Endothelial cell (in vitro differentiated cells): ENCODE measurements at places on chromosomes 1 and 21. TPM values are rescaled to one million over a fixed set of nuclear protein-coding genes. Genes with fewer than 3 reads are reported as not detected.

The CTTNBP2NL gene
- 84.0 TPM for total RNA-seq

GRCh38 chr1:247576514-247576913 is 11.6 kb upstream of the OR2G2 start:
- no peak for DNase-seq

- no peak for DNase-seq
Measured at GRCh38 chr1:162861101-162861500, at the start of gene CCDC190. CCDC190 (minus strand) TSS chr1:162861175; CDS start chr1:162859646, 1,529 bp downstream.

DNA sequence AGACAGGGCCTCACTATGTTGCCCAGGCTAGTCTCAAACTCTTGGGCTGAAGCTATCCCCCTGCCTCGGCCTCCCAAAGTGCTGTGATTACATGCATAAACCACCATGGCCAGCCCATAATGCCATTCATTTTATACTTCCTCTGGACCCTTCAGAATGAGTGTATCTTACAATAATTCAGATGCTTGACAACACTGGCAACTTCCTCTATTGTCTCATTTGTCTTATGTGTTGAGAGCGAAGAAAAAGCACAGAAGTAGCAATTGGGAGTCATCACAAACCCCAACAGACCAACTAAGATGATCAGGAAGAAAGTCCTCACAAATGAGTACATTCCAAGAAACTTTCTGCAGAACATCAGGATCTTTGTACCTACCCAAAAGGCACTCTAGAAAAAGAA is 191.9 kb downstream of the RERE start:
- no peak for DNase-seq

DNA sequence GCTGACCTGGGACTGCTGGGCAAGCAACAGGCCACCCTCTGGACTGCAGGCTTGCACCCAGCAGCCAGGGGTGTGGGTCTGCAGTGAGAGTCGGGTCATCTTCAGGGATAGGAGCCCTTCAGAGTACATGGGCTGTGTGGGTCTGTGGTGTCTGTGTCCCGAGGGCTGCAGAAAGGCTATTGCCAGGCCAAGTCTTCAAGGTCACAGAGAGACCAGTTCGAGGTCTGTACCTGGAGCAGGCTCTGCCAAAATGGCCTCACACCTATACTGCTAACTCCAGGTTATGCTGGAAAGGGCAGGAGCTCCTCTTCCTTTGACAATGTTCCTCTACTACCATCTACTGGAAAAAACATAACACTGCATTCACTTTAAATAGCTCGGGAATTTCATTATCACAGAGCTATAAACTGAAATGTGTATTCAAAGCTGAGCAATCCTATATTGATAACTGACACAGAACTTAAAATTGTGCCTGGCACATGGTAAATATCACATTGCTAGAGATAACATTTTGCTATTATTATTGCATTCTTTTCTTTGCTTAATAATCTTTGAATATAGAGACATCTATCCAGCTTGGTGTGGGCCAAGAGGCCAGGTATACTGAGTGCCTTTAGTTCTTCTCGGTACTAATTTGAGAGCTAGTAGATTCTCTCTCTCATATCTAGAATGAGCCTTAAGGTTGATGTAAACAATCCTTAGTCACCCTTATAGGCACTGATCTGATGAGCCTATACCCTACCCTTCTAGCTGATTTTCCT is 6.9 kb upstream of the DNAH14 start:
- peak; percentile 7 for DNase-seq

DNA sequence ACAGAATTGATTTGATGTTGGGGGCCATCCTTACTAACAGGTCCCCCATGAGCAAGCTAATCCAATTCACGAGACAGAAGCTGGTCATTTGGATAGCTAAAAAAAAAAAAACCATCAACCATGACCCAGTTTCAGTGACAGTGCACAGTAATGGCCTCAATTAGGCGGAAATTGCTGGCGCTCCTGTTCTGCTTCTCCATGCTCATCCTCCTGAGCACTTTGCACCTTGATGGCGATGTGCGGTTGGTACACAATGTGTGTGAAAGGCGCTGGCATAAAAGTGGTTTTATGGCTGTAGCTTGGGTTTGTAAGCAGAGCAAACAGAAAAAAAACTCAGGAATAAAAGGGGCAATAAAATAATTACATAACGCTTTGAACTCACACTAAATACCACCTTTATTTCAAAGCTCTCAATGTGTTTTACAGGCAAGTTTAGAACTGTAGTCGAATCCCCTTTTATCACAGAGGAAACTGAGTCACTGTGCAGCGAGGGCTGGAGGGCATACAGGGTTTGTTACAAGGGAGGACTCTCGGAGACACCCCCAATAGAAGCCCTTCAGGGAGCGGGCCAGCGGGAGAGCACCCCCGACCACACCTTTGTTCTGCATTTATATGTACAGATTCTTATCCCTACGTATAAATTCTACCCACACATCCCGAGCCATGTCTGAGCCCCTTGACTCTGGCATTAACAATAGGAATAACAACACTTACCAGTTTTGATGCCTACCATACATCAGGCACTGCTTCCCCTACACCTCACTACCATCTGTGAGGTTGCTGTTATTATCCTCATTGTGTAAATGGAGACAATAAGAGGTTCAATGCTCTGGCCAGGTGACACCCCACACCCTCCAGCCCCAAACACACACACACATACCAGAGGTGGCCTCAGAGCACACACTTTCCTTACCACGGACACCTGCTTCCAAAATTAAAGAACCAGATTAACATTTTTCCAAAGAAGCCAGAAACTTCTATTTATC is 213.5 kb upstream of the IRF2BP2 start:
- no peak for DNase-seq

The CYP2J2 gene
- total RNA-seq: 0.64 TPM

- DNase-seq: no peak
Measured at GRCh38 chr1:204142032-204142974, 9.5 kb downstream of the ETNK2 start.

- no peak for DNase-seq
Measured at GRCh38 chr1:96837781-96838216, 116.2 kb downstream of the PTBP2 start.

DNA sequence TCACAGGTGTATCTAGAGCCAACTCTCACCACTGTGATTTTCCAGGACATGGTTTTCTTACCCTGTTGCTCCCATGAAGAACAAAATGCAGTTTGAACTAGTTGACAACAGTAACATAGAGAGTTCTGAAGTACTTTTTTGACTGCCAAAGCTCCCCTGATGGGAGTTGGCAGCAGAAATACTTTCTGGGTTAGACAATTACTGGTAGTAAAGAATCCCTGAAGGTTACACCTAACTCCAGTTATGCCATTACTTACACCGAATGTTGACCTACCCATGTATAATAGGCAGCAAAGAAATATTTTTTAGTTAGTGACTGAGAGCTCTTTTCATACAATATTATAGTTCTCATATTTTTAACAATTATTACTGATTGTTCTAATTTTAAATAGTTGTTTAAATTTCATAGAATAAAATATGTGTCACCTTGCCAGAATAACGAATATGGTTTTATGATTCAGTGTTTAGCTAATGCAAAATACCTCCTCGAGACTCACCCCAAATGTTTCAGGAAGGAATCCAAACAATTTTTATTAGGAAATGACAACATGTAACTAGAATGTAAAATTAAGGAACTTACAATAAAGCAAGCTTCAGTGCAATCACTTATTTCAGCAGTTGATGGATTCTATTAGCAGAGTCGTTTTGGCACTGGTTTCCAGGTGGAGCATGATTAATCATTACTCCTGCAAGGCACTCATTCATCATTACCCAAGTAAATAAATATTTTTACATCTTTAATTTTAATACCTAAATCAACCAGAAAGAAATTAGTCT is 237.6 kb downstream of the MRPL39 start:
- no peak for DNase-seq

DNA sequence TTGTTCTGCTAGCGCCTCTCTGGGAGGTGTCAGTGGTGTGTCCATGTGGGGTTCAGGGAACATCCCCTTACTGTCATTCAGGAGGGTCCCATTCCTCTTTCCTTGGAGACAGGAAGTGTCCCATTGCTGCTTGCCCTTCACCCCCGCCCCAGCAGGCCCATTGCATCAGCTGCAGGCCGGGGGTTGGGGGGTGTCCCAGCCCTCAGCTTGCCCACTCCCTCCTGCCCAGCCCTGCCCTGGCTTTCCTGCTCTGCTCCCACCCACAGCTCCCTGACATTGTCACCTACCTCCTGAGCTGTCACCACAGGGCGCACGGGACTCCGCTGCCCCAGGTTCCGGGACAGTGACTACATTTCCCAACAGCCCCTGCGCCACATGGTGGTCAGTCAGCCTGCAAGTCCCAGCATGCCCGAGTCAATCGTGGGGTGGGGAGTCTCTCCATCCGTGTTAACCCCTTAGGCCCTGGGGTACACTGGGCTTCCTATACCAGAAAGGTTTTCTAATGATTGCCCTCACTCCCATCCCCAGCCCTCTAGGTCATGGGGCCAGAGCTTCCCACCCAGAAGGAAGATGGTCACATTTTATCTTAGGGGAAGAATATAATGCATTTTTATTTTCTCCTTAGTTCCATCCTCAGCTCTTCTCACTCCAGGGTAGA is at the start of gene INPP5B:
Gene INPP5B (minus strand): TSS at position 351 of the 658 bp plus-strand sequence. CDS start 745 bp downstream, outside the sequence.
- DNase-seq: peak; percentile 80

DNA sequence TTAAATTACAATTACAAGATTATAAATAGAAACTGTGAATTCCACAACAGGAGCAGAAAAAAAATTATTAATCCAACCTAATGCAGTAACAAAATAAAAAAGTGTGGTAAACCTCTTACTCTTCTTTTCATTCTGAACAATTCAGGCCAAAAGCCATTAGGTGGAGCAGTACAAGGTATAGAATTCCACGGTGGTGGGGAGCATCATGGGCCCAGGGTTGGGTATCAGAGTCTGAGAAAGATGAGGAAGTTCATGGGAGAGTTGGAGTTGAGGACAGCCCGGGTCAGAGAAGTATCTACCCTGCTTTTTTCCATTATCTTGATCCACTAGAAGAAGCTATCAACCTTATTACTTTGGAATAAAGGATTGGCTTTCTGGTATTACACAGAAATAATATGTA is 586.9 kb downstream of the AGBL4 start:
- DNase-seq: no peak

The FCRLA gene
- total RNA-seq: not detected
